ENCODE measurements at places on chromosomes 16 and 17. TPM values are rescaled to one million over a fixed set of nuclear protein-coding genes. Genes with fewer than 3 reads are reported as not detected.

SCIMP gene
- not detected for total RNA-seq

TANGO6 gene
- total RNA-seq, result 13.2 TPM

GRCh38 chr16:47395733-47396498, 64.9 kb downstream of the ITFG1 start:
- DNase-seq, result no peak

DNA sequence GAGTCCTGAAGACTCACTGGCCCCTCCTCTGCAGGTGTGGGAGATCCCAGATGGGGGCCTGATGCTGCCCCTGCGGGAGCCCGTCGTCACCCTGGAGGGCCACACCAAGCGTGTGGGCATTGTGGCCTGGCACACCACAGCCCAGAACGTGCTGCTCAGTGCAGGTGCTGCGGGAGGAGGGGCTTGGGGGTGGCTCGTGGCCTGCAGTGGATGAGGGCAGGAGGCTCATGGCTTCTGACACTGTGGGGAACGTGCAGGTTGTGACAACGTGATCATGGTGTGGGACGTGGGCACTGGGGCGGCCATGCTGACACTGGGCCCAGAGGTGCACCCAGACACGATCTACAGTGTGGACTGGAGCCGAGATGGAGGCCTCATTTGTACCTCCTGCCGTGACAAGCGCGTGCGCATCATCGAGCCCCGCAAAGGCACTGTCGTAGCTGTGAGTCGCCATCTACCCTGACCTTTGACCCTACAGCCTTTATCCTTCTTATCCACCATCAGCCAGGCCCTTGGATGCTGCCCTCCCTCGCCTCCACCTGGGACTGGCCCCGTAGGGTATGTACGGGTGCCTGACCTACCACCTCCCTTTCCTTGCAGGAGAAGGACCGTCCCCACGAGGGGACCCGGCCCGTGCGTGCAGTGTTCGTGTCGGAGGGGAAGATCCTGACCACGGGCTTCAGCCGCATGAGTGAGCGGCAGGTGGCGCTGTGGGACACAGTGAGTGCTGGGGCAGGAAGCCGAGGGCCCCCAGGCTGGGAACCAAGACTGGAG, 3.6 kb downstream of the CORO1A start:
- DNase-seq, result peak; percentile 92

DNA sequence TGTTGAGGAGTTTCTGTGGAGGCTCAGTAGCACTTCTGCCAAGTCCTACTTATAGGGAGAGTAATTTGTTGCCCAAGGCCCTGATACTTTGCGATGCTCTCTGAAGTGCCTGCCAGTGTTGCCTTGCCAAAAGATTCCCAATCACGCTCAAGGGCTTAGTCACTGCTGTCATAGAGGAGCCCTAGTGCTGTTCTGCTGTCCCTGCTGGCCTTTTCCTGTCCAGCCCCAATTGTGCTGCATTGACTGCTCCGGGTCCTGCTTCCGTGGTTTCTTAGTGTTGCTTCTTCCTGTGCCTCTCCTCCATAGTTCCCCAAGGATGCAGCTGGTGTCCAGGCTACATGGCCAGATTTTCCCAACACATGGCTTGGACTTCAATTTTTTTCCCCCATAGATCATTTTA, 13.9 kb downstream of the NUP93 start:
- no peak for DNase-seq

- peak; percentile 89 for DNase-seq
Measured at GRCh38 chr16:68645494-68646388, 631 bp downstream of the CDH3 start.

HEATR9 gene
- not detected for total RNA-seq

DNA sequence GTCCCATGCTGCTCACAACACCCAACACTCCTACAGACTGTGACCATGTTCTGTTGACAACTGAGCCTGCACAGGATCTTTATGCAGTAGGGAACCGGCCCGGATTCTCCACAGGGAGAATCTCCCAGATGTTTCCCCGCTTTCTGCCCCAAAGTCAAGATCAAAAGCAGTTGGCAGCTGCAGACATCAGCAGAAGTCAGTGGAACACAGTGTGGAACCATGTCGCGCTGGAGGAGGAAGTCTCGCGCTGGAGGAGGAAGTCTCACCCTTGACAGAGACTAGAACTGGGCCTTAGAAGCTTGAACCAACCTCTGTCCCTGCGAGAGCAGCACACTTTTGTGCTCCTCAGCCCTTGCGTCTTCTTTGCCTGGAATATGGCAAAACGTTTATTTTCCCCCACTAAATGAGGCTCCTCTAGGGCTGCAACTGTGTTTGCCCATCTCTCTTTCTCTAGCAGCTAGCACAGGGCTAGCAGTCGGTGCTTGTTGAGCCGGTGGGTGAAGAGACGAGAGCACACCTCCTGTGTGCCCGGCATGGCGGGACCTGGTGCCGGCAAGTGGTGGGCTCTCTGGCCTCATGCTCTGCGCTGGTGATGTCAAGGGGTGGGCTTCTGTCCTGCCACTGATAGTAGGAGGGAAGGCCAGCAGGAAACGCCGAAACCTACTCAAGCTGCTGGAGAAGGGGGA, 2.1 kb upstream of the MRC2 start:
- DNase-seq, result no peak

PYY gene
- 1.8 TPM for total RNA-seq

- peak; percentile 62 for DNase-seq
Measured at GRCh38 chr16:89344846-89345611, 127.5 kb downstream of the ZNF778 start.

DNA sequence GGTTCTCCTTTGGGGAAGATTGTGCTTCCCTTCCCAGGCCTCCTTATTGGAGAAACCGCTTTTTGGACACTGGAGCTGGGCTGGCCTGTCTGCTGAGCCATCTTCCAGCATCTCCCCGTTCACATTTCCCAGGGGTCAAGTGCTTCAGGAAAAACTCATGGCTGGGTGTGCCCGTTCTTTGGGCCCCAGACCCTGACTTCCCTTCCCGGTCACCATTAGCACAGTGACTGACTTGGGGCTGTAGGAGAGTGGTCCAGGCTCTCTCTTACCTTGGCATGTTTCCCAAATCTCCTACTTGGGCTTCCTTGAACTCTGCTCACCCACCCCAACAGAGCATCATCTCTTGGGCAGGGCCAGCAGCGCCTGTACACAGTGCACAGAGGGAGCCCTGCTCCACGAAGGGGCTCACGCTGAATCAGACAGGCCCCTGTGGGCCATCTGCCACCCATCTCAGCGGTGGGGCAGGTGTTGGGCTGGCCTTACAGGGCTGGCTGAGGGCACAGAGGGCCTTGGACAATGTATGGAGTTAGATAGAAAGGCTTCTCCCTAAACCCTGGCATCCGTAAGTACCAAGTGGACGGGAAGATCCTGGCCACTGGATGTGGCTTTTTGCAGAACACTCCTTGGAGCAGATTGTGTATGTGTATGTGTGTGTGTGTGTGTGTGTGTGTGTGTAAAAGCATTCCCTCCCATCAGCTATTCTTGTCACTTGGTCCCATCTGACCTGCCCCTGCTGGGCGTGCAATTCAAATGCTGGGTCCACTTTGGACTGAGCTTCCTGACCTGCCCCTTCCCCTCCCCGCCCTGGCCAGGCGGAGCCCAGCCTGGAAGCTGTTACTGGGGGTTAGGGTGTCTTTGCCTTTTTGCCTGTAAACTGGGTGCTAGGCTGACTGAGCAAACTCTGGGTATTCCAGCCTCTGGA, 24.9 kb upstream of the CDC42EP4 start:
- no peak for DNase-seq

GRCh38 chr16:15694499-15694898, 44.5 kb downstream of the NDE1 start:
- DNase-seq, result no peak

KRTAP4-6 gene
- total RNA-seq, result not detected

ZNF597 gene
- 1.5 TPM for total RNA-seq

DNA sequence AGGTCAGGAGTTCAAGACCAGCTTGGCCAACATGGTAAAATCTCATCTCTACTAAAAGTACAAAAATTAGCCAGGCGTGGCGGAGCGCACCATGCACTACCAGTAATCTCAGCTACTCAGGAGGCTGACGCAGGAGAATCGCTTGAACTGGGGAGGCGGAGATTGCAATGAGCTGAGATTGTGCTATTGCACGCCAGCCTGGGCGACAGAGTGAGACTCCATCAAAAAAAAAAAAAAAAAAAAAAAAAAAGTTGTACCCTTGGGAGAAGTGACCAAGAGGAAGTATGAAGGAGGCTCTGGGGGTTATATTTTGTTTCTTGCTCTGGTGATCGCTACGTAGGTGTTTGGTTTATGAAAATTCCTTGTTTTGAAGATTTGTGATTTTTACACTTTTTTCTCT, 66.3 kb downstream of the LITAF start:
- DNase-seq, result no peak

DNA sequence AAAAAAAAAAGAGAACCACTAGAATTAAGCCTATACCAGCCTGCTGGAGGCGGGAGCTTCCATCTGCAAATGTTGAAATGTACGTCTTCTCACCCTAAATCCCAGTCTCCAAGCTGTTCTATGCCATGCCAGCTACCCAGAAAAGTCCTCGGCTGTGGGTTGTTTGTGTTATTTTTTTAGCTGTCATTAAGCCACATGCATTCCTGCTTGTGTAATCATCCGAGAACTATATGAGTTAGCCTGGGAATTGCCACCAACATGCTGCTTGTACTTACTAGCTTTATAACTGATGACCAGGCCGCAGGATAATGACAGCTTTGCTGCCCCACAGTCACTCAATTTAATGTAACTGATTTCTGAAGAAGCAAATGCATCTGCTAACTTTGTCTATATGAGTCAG, 313.9 kb upstream of the SALL1 start:
- no peak for DNase-seq

- DNase-seq, result no peak
Measured at GRCh38 chr17:37051381-37051780, 102.6 kb downstream of the AATF start.

DNA sequence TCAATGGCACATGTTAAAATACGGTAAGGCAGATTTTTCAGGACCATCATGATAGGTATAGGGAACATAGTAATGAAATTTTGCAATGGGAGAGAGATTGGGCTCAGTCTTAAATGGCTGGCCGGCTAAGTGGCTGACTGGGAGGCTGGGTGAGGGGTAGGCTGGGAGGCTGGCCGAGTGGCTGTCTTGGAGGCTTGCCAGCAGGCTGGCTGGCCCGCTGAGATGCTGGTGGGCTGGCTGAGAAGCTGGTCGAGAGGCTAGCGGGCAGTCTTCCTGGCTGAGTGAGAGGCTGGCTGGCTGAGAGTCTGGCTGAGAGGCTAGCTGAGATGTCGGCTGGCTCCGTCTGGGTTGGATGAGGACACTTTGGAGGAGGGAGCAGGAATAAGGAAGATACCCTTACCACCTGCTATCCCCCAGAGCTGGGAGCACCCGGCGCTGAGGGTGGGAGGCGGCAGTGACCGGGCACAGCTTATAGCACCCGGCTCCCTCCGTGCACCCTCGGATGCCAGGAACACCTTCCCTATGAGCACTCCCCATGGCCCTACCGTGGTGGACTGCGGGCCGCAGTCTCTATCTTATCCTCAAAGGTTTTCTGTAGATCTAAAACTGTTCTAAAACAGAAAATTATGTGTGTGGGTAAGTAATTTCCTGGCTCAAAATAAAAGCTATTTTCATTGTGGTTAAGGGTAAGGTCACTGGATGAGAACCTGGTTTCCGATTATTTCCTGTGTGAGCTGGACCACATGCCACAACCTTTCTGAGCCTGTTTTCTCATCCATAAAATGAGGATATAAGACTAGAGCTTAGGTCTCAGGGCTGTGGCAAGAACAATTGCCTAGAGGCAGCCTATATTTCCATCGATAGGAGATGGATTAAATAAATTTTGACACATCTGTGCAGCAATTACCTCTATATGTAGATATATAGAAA, 34.5 kb upstream of the TMC5 start:
- DNase-seq, result peak; percentile 20

SLC16A3 gene
- total RNA-seq, result 52.0 TPM

GRCh38 chr17:8847891-8848290, 19.6 kb downstream of the PIK3R6 start:
- DNase-seq, result no peak

DNA sequence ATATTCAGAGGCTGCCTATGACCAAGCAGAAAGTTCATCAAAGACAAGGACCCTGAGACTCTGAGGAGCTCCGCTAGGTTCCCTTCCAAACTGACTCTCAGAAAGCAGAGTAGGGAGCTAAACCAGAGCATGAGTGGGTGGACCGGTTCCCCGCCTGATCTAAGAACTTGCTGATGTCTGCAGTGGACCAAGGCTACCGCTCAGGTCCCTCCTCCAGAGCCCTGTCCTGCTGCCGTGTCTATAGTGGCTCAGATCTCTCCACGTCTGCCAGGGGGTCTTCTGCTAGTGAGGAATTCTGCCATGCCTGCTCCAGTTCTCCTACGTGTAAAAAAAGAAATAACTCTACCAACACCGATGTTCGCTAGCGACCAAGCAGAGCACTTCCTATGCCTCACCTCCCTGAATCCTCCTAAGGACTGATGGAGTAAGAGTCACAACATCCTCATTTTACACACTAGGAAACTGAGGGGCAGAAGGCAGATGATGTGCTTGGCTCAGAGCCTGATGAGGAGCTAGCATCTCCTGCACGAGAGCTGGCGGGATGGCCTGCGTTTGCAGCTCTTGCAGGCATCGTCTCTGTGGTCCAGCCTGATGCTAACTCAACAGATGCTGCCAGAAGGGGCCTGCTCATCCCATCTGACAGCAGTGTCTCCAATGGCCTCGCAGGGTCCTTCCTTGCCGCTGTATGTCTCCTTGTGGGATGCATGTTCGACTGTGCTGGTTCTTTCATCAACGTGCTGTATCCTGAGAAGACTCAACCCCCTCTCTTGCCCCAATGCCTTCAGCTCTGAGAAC, 265.5 kb downstream of the C16orf95 start:
- DNase-seq, result no peak

DNA sequence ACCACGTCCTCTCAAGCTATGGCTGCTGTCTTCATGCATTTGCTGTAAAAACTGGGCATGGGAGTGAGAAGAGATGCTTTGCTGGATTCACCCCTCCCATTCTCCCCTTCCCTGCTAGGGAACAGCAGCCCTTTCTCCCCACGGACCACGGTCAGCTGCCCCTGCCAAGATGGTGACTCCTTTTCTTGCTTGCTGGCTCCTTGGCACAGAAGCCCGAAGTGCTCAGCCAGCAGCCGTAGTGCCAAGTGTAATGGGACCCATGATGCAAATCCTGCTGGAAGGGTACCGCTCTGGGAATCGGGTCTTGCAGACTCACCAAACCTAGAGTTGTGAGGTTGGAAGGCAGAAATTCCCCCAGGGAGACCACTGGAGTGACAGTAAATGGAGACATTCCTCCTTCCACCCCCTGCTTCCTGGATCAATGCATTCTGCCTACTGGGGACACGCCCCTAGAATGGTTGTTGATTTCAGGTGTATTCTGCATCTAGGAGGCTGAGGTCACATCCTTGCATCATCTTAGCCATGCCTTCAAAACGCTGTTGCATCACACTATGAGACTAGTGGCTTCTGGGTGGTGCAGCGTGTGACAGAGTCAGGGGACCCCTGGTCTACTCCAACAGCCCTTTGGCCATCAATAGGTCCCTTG, 63.0 kb upstream of the CBX4 start:
- peak; percentile 37 for DNase-seq

MYH13 gene
- 0.22 TPM for total RNA-seq

DNA sequence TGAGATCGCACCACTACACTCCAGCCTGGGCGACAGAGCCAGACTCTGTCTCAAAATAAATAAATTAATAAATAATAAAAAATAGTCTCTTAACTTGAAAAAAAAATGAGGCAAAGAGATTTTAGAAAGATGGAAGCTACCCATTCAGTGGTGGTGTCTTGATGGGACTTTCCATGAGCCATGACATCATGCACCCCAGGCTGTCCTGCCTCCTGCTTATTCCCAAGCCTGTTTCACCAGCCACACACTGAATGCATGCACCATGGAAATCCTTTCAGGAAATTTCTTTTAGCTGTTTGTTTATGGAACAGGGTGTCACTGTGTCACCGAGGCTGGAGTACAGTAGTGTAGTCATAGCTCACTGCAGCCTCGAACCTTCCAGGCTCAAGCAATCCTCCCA, 8.9 kb upstream of the DLX3 start:
- no peak for DNase-seq

- DNase-seq, result peak; percentile 88
Measured at GRCh38 chr16:1706386-1707192, 594 bp downstream of the MAPK8IP3 start.
